ENCODE measurements at places on chromosomes 3 and 15.

- DNase-seq = no peak
Measured at GRCh38 chr15:56241374-56242105, 2.1 kb downstream of the RFX7 start.

DNA sequence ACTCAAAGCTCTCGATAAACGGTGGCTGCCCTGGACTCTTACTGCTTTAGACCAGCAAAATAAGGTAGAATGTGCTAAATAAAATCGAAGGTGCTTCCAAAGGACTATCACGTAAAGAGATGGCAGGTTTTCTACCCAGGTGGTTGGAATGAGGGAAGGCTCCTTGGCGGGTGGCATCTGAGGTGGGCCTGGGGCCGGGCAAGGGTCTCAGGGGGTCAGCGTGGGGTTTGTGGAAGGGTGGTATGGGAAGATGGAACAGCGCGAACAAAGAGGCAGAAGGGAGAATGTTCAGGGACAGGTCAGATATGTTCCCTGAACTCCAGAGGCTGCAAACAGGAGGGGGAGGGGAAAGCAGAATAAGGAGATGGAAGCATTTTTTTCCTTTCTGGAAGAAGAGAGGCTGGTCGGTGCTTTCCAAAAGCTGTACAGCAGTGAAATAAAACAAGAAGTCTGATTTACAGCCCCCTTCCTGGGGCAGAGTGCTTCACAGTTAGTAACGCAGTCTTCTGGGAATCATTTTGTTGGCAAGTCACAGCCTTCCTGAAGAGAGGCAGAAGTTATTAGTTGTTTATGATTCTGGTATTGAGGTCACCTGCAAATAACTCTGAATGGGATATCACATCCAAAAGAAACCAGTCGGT, 58.3 kb upstream of the ATG7 start:
- DNase-seq = no peak

DNA sequence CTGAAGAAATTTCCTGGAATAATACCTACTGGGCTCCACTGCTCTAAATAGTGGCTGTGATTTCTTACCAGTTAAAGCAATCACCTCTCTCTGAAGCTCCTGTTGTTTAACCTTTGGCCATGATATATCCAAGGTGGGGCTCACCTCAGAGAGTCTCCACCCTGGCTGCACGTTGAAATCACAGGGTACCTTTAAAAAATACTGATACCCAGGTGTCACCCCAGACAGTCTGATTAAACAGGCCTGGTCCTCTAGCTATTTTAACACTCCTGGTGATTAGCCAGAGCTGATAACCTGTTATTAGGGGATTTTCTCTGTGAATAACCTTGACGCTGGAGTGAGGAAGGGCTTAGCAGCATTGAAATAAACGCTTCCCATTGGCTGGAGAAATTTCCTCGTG, 22.3 kb upstream of the ZBTB38 start:
- no peak for DNase-seq

- no peak for DNase-seq
Measured at GRCh38 chr3:159273608-159274007, 471.8 kb downstream of the MFSD1 start.

DNA sequence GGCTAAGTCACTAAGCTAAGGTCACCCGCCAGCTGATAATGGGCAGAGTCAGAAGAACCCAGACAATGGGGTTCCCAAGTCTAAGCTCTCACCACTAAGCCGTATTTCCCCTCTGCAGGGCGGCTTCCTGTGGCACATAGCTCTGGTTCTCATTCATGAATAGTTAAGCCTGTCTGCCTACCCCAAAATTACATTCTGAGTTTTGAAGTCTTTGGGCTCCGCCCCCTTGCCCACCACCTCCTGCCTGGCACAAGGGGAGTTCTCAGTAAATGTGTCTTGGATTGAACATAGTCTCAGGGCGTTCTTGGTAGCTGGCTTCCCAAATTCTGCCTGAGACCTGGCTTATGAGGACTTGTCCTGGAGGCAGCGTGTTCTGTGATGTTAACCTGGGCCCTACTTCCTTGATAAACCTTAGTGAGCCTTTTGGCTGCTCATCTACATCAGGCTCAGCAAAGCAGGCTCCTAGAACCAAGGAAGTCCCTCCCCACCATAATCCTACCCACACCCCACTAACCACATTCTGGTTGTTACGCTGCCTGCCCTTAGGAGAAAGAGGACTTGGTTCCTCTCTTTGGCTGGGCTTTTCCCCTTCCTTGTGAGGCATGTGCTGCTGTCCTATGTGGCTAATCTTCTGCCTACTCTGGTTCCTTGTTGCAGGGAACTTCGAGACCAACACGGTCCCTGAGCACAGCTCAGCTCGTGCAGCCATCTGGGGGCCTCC, 54.9 kb downstream of the STARD5 start:
- DNase-seq = no peak

GRCh38 chr15:90259524-90259923, 5.9 kb upstream of the NGRN start:
- DNase-seq = no peak

DNA sequence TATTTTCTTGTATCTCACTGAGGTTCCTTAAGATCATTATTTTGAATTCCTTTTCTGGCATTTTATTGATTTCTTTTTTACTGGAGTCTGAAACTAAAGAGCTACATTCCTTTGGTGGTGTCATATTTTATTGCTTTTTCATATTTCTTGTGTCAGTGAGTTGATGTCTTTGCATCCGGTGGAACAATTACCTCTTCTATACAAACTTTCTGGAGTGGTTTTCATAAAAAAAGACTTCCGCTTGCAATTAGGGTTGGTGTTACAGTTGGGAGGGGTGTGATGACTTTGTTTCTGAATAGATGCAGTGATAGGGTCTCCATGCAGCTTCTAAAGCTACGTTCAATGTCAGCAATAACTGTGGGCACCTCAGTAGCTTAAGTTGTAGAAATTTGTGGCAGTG, 181.7 kb downstream of the LPP start:
- no peak for DNase-seq

- no peak for DNase-seq
Measured at GRCh38 chr3:12929801-12930200, 88.4 kb upstream of the RPL32 start.

DNA sequence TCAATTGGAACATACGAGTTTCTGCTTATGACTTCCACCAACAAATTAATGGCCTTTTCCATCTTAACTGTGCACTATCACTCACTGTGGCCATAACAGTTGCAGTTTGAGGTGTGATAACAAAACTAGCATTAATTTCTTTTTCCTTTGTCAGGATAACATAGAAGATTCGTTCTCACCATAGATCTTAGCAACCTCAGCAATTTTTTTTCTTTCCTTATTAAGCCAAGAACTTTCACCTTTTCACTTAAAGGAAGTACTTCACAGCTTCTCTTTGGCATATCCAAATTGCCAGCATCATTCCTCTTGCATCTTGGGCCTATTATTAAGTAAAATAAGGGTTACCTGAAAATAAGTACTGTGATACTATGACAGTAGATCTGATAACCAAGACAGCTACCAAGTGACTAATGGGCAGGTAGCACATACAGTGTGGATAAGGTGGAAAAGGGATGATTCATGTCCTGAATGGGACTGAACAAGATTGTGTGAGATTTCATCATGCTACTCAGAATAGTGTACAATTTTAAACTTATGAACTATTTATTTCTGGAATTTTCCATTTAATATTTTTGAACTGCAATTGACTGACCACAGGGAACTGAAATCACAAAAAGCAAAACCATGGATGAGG, 46.6 kb downstream of the CEP70 start:
- DNase-seq = no peak

- no peak for DNase-seq
Measured at GRCh38 chr15:50135031-50135551, 16.1 kb upstream of the ATP8B4 start.

All from H1 (cell line).